ENCODE measurements at places on chromosomes 2 and 18. TPM values are rescaled to one million over a fixed set of nuclear protein-coding genes. Genes with fewer than 3 reads are reported as not detected.

DNA sequence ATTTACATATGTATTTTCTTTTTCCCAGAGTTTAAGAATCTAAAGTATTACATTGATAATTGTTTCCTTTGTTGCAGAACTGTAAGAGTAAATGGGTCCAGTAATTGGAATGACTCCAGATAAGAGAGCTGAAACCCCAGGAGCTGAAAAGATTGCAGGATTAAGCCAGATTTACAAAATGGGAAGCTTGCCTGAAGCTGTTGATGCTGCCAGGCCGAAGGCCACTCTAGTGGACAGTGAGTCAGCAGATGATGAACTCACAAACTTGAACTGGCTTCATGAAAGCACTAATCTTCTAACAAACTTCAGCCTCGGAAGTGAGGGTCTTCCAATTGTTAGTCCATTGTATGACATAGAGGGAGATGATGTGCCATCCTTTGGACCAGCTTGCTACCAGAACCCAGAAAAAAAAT, 183.8 kb upstream of the STON1 start:
- no peak overlapping the region for H3K27ac ChIP-seq
- peaks cover 40% of the 10 kb centered on the region for H3K4me1 ChIP-seq
- no peaks in the 10 kb centered on the region for H3K27me3 ChIP-seq
- no peak overlapping the region for H3K4me3 ChIP-seq
- peaks cover 43% of the 10 kb centered on the region for H3K36me3 ChIP-seq

- no peaks in the 10 kb centered on the region for H3K4me1 ChIP-seq
- DNase-seq = no peak
- H3K4me3 ChIP-seq = no peak overlapping the region
- peaks cover 5% of the 10 kb centered on the region for H3K27me3 ChIP-seq
- H3K36me3 ChIP-seq = no peaks in the 10 kb centered on the region
Observed at GRCh38 chr2:122003196-122003940, 247.9 kb downstream of the TSN start.

- no peak overlapping the region for H3K27ac ChIP-seq
- no peak for DNase-seq
- H3K27me3 ChIP-seq = no peaks in the 10 kb centered on the region
- H3K36me3 ChIP-seq = peaks cover 42% of the 10 kb centered on the region
- H3K4me3 ChIP-seq = no peak overlapping the region
Observed at GRCh38 chr2:86081724-86082123, 24.0 kb downstream of the POLR1A start.

- no peak overlapping the region for H3K27ac ChIP-seq
- peaks cover 5% of the 10 kb centered on the region for H3K4me1 ChIP-seq
- no peak overlapping the region for H3K4me3 ChIP-seq
- no peak for DNase-seq
- H3K27me3 ChIP-seq = no peaks in the 10 kb centered on the region
- H3K36me3 ChIP-seq = no peaks in the 10 kb centered on the region
Observed at GRCh38 chr18:70468861-70469547, 180.2 kb downstream of the SOCS6 start.

- peaks cover 2% of the 10 kb centered on the region for H3K27me3 ChIP-seq
- H3K36me3 ChIP-seq = no peaks in the 10 kb centered on the region
- H3K27ac ChIP-seq = peak overlapping the region; percentile 16
- H3K4me3 ChIP-seq = no peak overlapping the region
- no peak for DNase-seq
Observed at GRCh38 chr2:71878626-71879508, 268.8 kb downstream of the CYP26B1 start.

GRCh38 chr2:28088970-28089369, 198.4 kb downstream of the BABAM2 start:
- no peaks in the 10 kb centered on the region for H3K4me1 ChIP-seq
- H3K27me3 ChIP-seq = no peaks in the 10 kb centered on the region
- no peak overlapping the region for H3K4me3 ChIP-seq
- DNase-seq = no peak

DNA sequence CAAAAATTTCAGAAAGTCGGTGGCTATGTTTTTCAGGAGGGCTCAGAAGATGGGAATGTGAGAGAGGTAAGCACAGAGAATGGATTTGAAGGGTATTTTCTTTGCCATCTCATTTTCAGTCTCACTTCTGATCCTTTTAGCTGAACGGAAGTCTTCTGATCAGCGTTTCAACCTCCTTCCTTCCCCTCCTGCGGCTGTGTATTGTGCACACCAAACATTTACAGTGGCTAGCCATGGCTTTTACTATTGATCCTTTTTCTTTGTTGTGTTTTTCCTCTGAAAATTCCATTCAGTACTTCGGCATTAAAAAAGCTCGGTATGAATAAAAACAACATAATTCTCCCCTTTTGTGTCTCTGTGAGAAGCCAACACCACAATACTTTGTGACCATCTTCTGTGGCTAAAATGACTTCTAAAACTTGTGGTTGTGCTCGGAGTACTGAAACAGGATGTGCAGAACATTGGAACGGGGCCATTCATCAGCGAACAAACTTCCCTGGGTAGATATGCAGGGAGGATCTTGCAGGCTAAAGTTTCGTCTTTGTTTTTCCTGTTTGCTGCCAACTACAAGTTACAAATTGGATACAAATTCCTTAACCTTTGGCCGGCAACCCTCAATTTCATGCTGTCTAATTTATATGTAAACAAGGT, 260.8 kb upstream of the FAM98A start:
- H3K36me3 ChIP-seq = no peaks in the 10 kb centered on the region
- DNase-seq = no peak
- no peak overlapping the region for H3K27ac ChIP-seq

DNA sequence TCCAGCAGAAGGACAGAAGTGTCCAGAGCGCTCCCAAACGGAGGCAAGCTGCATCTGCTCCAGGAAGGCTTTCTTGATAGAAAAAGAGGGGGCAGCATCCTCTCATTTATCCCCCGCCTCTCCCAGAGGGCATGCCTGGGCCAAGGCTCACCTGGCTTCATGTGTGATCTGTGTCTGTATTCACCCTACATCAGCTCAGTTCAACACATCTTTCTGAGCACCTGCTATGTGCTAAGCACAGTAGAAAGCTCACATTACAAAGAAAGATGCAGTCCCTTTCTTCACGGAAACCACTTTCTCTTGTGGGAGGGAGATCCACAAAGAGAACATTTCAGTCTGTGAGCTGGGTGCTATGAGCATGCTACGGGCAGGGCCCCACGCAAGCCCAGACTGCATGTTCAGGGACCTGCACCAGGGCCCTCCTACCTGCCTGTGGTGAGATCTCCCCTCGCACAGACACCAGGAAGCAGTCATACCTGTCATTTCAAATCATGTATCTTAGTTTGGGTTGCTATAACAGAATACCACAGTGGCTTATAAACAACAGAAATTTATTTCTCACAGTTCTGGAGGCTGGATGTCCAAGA, 90.7 kb downstream of the PDCL3 start:
- H3K36me3 ChIP-seq = no peaks in the 10 kb centered on the region
- no peak overlapping the region for H3K27ac ChIP-seq
- H3K4me1 ChIP-seq = peaks cover 53% of the 10 kb centered on the region
- peak; percentile 65 for DNase-seq

DNA sequence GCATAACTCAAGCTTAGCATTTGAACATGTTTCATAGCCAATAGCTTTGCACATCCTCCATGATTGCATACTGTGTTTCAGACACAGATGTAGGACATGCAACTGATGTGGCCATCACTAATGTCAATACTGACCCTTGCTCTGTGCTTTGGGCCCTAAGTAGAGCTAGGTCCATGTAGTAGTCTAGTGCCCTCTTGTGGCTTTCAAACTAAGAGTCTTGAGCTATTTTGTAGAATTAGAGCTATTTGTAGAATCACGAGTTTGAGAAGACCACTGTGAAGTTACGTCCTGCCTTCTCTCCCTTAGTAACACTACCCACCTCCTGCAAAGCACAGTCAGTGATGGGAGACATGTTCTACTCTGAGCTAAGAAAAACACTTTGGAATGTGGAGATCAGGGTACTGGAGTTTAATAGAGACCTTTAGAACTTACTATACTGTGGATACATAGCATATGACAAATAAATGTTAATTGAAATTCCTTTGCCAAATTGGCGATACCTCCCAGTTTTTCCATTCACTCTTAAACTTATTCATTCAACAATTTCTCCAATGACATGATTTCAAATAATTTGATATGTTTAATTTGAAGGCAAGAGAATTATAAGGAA, 306.5 kb upstream of the TNP1 start:
- peaks cover 10% of the 10 kb centered on the region for H3K27me3 ChIP-seq
- peaks cover 2% of the 10 kb centered on the region for H3K36me3 ChIP-seq

DNA sequence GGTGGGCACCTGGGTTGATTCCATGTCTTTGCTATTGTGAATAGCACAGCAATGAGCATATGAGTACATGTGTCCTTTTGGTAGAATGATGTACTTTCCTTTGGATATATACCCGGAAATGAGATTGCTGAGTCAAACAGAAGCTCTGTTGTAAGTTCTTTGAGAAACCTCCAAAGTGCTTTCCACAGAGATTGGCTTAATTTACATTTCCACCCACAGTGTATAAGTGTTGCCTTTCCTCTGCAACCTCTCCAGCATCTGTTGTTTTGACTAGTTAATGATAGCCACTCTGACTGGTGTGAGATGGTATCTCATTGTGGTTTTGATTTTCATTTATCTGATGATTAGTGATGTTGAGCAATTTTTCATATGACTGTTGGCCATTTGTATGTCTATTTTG, 194.8 kb downstream of the ZNF804A start:
- H3K4me3 ChIP-seq = no peak overlapping the region
- no peaks in the 10 kb centered on the region for H3K27me3 ChIP-seq
- no peak overlapping the region for H3K27ac ChIP-seq
- no peak for DNase-seq
- no peaks in the 10 kb centered on the region for H3K4me1 ChIP-seq

GRCh38 chr2:5722236-5722635, 30.1 kb downstream of the SOX11 start:
- DNase-seq = no peak
- no peaks in the 10 kb centered on the region for H3K36me3 ChIP-seq
- H3K27ac ChIP-seq = no peak overlapping the region
- peaks cover 9% of the 10 kb centered on the region for H3K27me3 ChIP-seq
- H3K4me1 ChIP-seq = peaks cover 4% of the 10 kb centered on the region
- no peak overlapping the region for H3K4me3 ChIP-seq

DNA sequence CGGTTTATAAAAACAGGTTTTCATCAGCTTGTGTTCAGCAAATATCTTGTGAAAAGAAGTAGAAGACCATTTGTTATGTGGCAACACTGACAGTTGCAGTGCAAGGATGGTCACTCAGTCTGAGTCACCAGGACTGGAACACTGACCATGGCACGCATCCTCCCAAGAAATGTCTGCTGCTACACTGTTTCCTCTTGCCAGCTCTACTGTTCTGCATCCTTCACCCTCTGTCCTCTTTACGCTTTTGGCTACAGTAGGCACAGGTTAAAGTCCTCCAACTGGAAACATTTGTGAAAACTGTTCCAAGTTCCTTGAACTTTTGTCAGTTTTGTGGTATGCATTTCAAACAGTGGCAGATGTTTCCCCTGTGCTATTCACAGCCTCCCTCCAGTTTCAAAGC, 39.4 kb downstream of the OSR1 start:
- peaks cover 2% of the 10 kb centered on the region for H3K36me3 ChIP-seq
- no peaks in the 10 kb centered on the region for H3K27me3 ChIP-seq
- no peaks in the 10 kb centered on the region for H3K4me1 ChIP-seq
- no peak overlapping the region for H3K27ac ChIP-seq

DNA sequence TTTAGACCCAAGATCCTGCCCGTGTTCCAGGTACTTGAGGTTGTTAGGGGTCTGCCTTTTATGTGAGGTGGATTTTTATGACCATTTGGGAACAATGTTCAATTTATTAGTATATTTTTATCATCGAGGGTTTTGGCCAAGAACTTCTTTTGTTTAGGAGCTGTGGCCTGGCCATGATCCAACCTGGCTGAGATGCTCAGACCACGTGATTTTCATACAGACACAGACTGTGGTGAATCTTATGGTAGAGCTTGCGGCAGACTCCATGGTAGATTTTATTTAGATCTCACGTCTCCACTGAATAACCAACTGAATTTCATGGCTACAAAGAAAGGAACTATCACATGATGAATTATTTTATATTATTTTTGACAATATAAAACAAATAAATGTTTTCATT, 405.5 kb upstream of the VWC2L start:
- no peak overlapping the region for H3K27ac ChIP-seq
- no peak overlapping the region for H3K4me3 ChIP-seq
- no peaks in the 10 kb centered on the region for H3K27me3 ChIP-seq
- H3K36me3 ChIP-seq = no peaks in the 10 kb centered on the region

GRCh38 chr2:55751966-55752365, 58.3 kb upstream of the PNPT1 start:
- DNase-seq = no peak
- no peaks in the 10 kb centered on the region for H3K4me1 ChIP-seq
- H3K27me3 ChIP-seq = peaks cover 2% of the 10 kb centered on the region
- no peak overlapping the region for H3K27ac ChIP-seq

- H3K4me3 ChIP-seq = no peak overlapping the region
- H3K36me3 ChIP-seq = no peaks in the 10 kb centered on the region
- no peak overlapping the region for H3K27ac ChIP-seq
- H3K27me3 ChIP-seq = no peaks in the 10 kb centered on the region
- DNase-seq = no peak
Observed at GRCh38 chr2:206353685-206354084, 79.2 kb downstream of the ZDBF2 start.

DNA sequence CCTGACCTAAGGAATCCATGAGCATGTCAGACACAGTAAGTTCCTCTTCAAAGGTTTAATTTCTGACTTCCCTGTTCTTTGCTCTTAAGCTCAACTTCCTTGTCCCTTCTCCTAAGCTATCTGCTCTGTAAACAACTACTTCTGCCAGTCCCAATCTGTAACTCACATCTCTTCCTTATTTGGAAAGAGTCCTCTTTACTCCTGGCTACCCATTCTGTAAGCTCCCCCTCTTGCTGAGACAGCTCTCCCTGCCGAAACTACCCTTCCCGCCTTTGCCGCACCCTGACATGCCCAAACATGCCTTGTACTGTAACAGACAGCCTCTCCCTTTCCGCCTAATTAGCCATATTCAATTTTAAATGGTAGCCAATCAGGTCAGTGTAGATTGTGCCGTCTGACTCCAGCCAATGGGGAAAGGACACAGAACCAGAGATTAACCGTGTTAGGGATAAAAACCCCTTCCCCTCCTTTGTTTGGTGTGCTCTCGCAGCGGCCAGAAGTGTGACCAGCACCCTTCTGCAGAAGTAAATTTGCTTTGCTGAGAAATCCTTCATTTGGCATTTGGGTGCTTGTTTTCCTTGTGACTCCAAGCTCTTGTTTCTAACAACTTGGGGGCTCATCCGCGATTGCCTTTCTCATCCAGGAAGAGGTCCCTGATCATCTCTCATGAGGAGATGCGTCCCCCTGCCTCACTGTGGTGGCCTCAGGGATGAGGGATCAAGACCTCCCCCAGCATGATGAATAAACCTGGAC, 49.0 kb downstream of the PIAS2 start:
- H3K36me3 ChIP-seq = peaks cover 58% of the 10 kb centered on the region
- H3K4me3 ChIP-seq = no peak overlapping the region

The PSTPIP2 gene
- total RNA-seq = 14.3 TPM

The GULP1 gene
- not detected for total RNA-seq

The CD8B2 gene
- not detected for total RNA-seq

The PFN4 gene
- total RNA-seq = not detected

The PXDN gene
- not detected for total RNA-seq

The PLA2R1 gene
- total RNA-seq = not detected

The INHA gene
- total RNA-seq = not detected

The EMX1 gene
- total RNA-seq = not detected

The SULT1C4 gene
- not detected for total RNA-seq

The PSMA8 gene
- 2.1 TPM for total RNA-seq
